ENCODE measurements at places on chromosomes 12 and 14.

GRCh38 chr12:6957151-6957701 lies 6.1 kb downstream of the PTPN6 start:
- DNase-seq = no peak

GRCh38 chr14:44149597-44149996 lies 357.5 kb downstream of the FSCB start:
- DNase-seq = no peak

DNA sequence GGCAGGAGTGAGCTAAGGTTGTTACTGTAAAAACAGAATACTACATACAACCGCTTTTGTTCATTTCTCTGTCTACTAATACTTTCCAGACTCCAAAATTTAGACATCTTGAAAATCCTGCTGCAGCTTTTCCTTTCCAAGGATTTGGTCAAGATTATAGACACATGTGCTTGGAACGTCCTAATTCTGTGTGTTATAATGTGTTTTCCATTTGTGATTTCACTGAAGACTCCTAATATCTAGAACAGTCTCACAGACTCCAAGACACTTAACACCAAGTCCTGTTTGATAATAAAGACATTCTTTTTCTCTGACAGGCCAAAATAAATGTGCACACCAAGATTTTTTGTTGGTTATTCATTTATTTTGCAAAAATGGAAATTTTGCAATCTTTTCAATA lies 41.8 kb upstream of the TMTC2 start:
- no peak for DNase-seq

- no peak for DNase-seq
Measured at GRCh38 chr14:70181276-70181675, 7.5 kb downstream of the SLC8A3 start.

DNA sequence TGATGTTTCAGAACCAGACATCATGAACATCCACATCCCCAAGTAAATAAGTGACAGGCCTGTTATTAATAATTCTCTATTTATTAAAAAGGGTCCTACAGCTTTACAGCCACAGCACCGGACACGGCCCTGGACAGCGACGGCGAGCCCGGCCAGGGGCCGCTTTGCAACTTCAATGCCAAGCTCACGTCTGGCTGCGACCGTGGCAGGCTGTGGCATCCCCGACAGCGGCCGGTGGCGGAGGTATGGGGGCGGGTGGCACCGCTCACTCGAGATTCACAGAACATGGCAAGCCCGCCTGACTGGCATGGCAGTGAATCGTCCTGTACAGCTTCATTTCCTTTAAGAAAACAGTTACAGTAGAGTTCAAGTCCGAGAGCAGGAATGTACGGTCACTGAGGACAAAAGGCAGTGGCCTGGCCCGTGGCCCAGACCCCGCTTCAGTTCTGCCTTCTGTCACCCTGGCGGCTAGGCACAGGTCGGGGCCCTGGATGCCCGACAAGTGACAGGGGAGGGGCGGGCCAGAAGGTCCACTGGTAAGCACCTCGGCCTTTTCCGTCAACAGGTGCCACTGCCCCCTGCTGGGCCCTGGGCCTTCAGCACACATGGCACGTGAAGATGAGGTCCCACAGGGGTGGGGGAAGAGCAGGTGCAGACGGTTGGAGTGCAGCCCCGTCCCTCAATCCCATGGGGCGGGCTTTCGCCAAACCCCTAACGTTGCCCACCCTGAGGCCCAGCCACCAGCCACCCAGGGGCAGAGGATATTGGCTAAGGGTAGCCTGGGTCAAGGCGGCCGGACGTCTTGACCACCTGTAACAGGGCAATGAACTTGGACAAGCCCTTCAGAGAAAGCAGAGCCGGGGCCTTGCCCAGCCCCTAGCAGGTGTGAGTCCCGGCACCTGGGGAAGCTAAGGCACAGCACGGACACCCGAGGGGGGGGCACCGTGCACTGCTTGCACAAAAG lies 30.3 kb downstream of the HIP1R start:
- no peak for DNase-seq
